ENCODE measurements at places on chromosomes 2 and 18.

DNA sequence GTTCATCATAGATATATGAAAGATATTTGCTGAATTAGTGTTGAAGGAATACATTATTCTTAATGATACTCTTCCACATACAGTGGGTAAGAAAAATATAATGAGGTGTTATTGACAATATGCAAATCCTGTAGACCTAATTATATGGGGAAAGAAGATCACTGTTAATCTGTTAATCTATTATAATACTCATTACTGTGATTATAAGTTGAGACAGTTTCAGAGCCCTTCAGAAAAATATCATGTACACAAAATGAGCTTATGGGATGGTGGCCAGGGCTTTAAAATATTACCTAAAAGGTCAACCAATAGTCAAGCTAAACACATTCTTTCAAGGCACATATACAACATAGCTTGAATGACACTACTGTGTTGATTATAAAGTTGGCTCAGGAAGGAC lies 163.5 kb downstream of the NOL4 start:
- DNase-seq = no peak

DNA sequence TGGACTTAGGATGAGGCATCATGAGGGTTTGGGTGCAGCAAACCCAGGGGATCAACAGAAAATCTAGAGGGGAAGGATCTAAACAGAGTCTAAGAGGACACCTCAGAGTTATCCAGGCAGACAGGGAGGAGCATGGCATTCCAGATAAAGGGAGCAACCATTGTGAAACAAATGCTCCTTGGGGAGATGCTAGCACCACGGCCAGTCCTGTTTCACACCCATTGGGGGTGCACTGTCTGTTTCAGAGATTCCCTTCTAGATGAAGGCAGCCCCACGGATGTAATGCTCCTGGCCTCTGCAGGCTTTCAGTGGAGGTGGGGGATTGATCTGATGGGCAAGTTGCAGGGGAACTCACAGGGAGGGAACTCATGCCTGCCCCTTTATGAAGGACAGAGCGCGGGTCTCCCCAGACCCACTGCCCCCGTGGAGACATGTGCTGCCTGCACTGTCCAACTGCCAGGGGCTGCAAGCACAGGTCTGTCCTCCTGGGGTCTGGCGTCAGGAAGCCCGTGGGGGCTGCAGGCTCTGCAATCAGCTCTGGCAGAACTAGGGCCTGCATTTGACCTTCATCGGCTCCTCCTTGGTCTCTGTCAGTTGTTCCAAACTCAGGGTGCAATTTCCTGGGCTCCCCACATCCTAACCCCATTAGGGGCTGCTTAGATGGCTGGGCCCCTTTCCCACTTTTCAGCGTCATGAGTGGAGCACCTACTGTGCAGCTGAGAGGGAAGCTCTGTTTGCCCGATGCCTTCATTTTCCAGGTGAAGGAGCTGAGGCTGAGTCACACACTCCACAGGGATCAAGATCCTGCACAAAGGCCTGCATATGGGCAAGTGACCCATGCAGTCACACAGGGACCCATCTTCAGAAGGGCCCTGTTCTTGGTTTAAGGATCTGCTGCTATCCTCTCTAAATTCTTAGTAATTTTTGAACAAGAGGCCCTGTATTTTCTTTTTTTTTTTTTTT lies 163.4 kb downstream of the ARL4C start:
- no peak for DNase-seq

GRCh38 chr2:50729306-50730049 lies 302.5 kb downstream of the NRXN1 start:
- DNase-seq = no peak

GRCh38 chr2:162826921-162827320 lies 11.6 kb downstream of the KCNH7 start:
- DNase-seq = no peak

GRCh38 chr2:236552581-236553363 lies 16.9 kb upstream of the ACKR3 start:
- no peak for DNase-seq

GRCh38 chr2:85666435-85667316 lies 1.3 kb downstream of the SFTPB start:
- no peak for DNase-seq

DNA sequence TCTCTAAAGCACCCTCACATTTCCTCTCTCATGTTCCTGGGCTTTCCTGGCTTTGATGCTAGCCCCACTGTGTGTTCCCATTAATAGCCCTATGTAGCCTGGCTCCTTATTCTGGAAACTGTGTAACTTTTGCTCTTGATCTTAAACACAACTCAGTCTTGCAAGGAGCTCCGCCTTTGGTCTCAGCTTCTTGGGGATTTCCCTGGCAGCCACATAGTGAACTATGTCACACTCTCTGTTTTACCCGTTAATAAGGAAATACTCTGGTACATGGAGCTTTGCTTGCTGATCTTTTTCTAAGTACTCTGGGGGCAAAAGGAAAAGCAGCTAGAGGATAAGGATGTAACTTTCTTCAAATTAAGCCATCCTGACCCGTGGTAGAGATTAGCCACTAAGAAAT lies 259.3 kb downstream of the NEDD4L start:
- no peak for DNase-seq

- no peak for DNase-seq
These were observed 1076.5 kb upstream of the ZEB2 start for GRCh38 chr2:145596416-145596815.

DNA sequence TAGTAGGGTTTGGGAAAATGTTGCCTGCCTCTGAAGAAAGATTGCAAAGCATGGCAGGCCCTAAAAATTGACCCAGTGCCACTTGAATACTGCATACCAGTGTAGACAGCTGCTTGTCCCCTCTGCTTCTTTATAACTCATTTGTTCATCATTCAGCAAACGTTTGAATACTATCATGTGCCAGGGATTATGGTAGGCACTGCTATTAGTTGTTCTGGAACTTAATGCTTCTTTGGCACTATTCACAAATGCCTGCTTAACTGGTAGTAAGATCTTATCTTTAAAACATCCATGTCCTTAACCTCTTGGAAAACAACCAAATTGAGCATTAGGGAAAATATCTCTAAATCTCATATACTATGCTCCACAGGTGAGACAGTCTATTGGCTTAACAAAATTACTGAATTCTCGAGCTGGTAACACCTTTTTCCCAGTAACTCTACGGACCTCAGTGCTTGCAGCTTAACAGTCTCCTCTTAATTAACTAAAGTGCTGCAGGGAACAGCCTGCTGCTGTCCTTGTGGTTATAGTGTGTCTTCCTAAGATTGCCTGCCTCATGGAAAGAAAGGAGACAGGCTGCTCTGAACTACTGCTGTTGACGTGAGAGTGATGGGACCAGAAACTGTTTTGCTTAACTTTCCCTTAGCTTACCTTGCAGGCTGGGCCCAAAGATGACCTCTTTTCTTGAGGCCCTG lies 93.2 kb downstream of the MIB1 start:
- no peak for DNase-seq

GRCh38 chr18:47471784-47472183 lies 220.3 kb upstream of the SKOR2 start:
- no peak for DNase-seq

- peak; percentile 77 for DNase-seq
These were observed 3.1 kb downstream of the FIGN start for GRCh38 chr2:163732727-163733126.

DNA sequence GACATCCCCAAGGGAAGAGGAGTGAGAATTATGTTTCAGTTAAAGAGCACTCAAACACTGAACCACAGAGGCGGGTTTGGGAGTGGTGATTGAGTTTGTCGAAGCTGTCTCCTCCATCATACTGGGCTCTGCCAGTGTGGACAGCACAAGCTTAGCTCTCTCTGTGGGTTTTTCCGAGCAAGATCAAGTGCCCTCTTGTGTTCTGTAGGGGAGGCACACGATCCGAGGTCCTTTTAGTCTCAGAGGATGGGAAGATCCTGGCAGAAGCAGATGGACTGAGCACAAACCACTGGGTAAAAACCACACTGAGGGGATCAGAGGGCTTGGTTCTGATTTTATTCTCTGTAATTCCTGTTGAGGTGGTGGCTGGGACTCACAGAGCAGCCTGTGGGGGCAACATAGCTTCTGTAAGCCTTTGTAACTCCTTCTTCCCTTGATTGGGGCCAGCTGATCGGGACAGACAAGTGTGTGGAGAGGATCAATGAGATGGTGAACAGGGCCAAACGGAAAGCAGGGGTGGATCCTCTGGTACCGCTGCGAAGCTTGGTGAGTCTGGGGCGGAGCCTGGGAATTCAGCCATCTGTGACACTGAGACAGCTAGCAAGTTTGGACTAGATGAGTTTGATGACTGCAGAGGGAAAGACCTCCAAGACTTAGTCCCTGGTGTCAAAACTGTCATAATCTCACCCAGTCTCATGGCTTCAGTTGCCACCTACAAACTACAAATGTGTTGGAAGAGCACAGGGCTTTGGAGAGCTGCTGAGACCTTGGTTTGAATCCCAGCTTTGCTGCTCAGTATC lies 2.0 kb downstream of the NAGK start:
- DNase-seq = no peak

DNA sequence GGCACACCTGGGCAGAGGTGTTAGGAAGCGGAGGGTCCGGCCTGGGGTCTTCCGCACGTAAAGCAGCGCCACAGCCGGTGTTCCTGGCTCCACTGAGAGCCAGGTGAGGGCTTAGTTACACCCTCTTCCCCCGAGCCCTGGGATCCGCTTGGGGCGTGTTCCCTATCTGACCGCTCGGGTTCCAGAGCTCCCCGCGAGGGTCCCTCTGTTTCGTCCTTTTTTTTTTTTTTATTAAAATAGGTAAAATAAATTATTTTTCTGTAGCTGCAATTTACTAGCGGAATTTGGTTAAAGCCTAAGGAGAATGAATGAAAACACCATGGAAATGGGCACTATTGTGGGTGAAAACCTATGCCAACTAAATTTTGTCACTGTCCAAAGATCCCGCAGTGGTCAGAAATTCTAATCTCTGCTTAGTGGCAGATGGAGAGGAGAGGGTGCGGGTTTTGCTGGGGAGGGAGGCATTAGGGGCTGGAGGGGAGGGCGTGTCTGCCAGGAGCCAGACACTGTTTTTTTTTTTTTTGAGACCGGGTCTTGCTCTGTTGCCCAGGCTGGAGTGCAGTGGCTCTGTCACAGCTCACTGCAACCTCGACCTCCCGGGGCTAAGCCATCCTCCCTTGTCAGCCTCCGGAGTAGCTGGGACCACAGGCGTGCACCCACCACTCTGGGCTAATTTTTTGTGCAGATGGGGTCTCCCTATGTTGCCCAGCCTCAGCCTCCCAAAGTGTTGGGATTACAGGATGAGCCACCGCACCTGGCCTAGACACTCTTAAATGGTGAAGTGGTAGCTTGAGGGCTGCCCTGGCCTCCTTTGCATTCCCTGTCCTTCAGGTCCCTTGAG lies 834 bp downstream of the PDCL3 start:
- no peak for DNase-seq

DNA sequence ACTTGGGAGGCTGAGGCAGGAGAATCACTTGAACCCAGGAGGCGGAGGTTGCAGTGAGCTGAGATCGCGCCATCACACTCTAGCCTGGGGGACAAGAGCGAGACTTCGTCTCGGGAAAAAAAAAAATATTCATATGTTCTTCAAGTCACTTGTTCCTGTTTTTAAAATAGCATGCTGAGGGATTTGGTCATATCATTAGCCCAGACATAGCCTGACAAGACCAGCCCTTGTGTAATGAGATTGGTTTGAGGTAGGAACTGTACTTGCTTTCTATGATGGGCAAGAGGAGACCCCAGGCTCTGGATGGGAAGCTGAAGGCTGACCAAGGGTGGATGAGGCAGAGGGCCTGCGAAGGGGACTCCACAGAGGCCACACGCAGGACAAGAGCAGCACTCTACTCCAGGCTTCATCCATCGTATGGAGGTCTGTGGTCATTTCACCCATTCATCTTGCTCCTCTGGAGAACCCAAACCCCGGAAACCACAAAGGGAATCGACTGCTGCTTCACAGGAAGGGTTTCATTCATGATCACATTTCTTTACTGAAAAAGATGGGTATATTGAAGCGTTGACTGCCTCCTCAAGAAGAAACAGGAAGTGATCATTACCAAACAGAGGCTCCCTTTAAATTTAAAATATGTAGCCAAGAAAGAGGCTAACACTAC lies 87.1 kb upstream of the ZNF397 start:
- DNase-seq = no peak

GRCh38 chr2:73823916-73824523 lies 4.7 kb upstream of the STAMBP start:
- no peak for DNase-seq

GRCh38 chr18:46458472-46458871 lies 198.5 kb downstream of the LOXHD1 start:
- DNase-seq = no peak

- no peak for DNase-seq
These were observed 84.8 kb upstream of the PROKR1 start for GRCh38 chr2:68558576-68558975.

DNA sequence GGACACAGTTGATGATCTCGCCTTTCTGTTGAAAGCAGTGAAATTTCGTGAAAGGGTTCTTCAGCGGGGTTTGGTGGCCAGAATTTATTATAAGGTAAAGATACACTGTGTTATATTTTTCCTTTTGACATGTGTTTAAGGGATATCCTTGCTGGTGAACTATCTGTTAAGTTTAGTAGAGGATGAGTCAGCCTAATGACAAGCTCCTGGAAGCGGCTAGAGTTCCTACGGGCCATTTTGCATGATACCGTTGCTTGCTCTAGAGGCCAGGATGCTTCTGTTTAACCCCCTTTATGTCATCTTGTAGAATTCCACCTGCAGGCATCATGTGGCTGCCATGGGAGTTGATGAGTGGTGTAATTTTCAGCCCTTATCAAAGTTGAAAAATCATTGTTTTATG lies 124.8 kb upstream of the BCL2L11 start:
- no peak for DNase-seq

GRCh38 chr18:11850821-11851145 lies 430 bp upstream of the CHMP1B start:
- DNase-seq = no peak

GRCh38 chr18:68409576-68409975 lies 305.3 kb downstream of the TMX3 start:
- no peak for DNase-seq

- no peak for DNase-seq
These were observed 218.1 kb downstream of the SP3 start for GRCh38 chr2:173747035-173747434.

DNA sequence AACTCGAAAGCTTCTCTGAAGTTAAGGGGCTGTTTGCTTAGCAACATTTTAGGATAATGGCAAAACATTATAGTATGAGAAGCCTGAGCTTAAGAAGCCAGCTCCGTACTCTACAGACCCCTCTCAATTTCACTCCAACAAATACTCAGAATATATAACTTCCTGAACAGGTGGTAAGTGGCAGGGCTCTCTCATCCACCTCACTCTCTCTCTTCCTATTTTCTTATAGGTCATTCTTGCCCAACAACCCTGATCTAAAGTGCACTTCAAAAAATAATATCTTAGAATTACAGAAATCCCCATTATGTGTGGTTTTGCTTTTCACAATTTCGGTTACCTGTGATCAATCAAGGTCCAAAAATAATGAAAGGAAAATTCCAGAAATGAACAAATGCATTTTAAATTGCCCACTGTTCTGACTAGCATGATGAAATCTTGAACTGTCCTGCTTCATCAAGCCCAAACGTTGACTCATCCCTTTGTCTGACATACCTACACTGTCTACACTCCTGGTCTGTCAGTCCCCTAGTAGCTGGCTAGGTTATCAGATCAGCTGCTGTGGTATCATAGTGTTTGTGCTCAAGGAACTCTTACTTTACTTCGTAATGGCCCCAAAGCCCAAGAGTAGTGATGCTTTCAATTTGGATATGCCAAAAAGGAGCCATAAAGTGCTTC lies 122.8 kb upstream of the COL5A2 start:
- no peak for DNase-seq

GRCh38 chr2:100726866-100727265 lies 93.1 kb upstream of the NPAS2 start:
- DNase-seq = no peak

GRCh38 chr18:43389163-43389562 lies 111.9 kb upstream of the SYT4 start:
- DNase-seq = no peak

GRCh38 chr2:135246711-135247270 lies 194.7 kb downstream of the RAB3GAP1 start:
- DNase-seq = no peak
